ENCODE measurements at places on chromosomes 1 and 21.

DNA sequence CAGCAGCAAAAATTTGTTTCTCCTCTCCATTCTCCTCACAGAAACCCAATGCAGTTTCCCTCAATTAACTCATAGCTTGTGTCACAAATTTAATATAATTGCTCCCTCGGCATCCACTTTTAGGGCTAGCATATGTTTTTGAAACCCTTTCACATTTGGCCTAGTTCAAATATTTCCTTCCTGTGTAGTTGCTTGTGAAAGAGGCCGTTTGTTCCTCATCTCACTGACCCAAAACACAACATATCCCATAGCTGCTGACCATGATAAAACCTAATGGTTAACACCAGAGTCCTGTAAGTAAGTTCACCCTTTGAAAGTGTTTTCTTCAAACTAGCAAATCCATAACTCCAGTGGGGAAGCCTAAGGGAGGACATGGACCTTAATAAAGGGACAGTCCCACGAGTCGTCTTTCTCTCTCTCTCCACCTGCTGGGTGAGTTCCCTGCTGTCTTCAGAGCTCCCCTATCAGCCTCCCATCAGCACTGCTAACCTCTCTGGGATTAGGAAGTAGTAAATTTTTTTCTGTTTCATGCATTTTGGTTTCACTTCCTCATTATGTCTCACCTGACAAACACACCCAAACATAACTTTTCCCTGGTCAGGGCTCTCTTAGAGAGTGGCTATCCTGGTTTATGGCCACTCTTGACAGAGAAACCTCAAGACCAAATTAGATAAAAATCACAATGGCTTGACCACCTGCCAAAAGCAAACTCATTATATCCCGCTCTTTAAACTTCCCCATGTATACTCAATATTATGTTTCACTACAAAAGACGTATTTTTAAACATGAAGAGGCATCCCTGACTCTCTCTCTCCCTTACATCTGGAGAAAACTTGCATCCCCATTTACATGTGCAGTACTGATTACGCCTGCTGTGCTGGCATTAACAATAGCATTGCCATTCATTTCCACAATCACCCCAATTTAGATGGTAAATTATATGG lies 177.7 kb upstream of the HP1BP3 start:
- DNase-seq = no peak

DNA sequence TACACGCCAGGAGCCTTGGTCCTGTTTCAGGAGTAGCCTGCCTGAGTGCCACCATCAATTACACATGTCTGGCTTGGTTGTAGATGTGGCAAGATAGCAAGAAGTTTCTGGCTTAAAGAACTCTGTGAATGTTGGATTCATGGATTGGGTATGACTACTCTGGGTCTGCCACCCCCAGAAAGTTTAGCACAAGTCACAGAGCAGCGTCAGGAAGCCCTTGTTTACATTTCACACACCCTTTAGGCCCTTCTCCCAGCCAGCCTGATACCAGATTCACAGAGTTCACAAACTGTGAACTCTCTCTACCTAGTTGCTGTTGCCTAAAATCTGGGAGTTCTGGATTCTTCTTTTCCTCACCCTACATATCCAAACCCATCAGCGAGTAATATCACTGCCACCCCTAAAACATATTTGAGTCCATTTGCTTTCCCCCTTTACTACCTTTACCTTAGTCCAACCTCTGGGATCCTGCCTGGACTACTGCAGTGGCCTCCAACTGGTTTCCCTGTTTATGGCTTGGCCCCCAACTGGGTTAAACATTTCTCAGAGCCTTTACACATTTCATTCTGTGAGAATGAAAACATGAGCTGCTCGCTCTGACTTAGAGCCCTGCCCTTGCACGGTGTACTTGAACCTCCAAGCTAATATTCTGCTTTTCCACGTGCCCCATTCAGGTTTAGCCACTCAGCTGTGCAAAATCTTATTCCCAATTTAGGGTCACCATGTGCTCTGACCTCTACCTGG lies 4.1 kb upstream of the CCDC24 start:
- no peak for DNase-seq

DNA sequence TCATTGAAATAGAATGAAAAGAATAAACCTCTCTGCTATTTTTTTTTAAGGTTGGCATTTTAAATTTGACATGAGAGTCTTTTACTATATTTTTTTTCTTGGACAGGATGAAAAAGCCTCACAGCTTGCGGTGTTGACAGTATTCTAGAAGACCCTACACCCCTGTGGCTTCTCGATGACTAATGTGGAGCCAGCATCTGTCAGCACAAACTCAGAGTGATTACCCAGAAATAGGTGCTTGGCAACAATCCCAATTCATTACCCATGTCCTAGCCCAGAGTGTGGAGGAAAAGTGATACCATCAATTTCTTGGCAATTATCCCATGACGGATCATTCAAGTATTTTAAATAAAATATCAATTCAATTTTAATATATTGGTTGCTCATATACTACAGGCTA lies 186.8 kb upstream of the MAP1LC3C start:
- no peak for DNase-seq

DNA sequence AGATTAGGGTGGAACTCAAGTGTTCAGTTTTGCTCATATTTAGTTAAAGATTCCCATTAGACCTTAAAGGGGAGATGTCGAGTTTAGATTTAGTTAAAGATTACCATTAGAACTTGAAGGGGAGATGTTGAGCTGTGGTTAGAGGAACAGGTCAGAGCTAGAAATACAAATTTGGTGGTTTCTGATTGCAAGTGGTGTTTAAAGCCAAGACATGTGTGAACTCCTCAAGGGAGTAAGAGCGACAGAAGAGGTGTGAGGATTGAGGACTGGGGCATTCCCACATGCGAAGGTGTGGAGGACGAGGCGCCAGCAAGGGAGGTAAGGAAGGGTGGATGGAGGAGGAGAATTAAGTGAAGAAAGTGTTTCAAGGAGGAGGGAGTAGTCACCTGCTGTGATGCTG lies 168.6 kb downstream of the IER5 start:
- DNase-seq = no peak

GRCh38 chr1:4133297-4133938 lies 233.3 kb upstream of the C1orf174 start:
- no peak for DNase-seq

GRCh38 chr21:44897326-44898010 lies 23.2 kb downstream of the ITGB2 start:
- DNase-seq = no peak

GRCh38 chr1:211335522-211336157 lies 9.0 kb downstream of the TRAF5 start:
- no peak for DNase-seq

GRCh38 chr1:160879056-160879455 lies 5.9 kb downstream of the ITLN1 start:
- DNase-seq = no peak

DNA sequence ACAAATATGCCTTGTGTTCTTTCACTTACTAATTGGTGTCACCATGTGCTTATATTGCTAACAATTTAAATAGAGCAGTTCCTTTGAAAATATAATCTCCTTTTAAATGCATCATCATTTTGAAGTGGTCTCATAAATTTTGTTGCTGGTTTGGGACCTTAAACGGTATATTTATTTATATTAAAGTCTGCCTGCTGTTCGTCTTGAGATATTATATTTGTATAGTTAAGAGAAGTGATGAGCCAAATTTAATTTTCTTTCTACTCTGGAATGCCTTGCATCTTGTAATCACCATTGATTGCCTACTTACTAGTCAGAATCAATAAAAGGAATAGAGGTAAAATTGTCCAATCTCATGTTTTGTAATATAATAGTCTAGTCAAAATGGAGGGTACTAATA lies 91.6 kb downstream of the NTNG1 start:
- no peak for DNase-seq

DNA sequence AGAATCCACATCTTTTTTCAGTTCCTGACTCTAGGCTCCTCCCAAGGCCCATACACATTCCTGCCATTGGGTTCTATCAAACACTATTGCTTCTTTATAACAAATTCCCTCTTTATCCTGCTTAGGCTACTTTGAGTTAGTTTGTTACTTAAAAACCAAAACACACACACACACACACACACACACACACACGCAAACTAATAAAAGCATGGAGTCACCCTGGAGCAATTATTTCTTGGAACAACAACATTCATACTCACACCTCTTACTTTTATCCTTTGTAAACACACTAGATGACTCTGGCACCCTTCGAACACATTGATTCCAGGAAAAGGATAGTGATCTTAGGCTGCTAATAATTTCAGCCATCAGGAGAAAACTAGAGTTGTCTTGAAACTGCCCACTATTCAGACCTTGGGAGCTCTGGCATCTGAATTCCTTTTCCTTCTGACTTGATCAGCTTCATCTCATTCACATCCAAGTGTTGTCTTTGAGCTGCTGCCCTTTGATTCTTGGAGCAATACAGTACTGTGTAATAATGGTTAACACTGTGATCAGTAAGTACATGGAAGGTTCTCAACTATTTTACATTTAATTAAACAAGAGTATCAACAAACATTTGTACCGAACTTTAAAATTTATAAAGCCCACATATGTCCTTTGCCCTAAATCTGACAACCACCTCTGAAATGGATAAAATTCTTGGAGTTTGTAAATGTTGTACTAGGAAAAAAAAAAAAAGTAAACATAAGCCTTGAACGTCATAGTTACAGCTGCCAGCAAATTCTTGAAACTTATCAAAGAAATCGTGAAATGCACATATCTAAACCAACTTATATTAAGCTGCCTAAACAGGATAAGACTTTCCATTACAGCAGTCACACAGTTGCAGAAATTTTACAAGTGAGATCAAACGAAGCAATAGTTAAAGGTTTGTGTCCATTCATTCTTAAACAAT lies 2.8 kb upstream of the SEC22B start:
- no peak for DNase-seq

DNA sequence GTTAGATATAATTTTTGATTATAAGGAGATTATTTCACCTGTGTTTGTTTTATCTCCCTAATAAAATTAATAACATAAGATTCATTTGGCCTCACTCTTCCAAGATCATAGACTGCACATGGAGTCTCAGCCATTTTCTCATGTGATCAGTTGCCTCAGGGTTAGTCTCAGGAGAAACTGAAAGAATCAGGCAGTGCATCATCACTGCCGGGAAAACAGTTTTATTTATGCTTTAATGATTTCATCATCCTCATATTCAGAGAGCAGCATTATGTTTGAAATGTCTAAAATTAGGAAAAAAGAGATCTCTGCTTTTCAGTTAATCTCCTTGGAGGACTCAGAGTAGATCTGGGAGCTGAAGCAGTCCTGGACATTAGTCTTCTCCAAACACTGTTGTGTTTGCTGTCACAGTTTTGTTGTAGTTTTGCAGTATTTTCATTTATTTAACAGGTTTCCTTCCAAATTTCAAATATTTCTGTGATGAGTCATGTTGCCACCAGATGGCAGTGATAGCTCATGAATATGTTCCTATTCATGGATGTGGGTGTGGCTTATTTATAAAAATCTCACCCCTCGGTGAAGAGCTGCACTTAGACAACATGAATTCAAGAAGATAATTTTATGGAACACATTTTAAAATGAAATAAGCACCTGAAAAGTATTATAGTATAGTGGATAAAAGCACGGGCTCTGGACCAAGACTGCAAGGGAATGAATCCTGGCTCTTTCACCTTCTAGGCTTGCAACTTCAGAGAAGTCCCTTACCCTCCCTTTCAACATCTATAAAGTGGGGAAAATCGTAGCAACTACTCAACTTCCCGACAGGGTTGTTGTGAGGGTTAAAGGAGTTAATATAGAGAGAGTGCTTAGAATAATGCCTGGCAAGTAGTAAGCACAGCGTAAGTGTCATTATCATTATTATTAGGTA lies 31.2 kb downstream of the CHD1L start:
- DNase-seq = no peak

GRCh38 chr1:65952696-65953095 lies 160.0 kb downstream of the PDE4B start:
- DNase-seq = no peak

GRCh38 chr1:186286615-186287315 lies 88.3 kb downstream of the TPR start:
- DNase-seq = no peak

GRCh38 chr1:187032982-187033692 lies 204.4 kb downstream of the PLA2G4A start:
- DNase-seq = no peak

- peak; percentile 20 for DNase-seq
These were observed 205.0 kb downstream of the TOMM20 start for GRCh38 chr1:234923626-234924025.

GRCh38 chr1:170498876-170499275 lies 33.1 kb upstream of the GORAB start:
- no peak for DNase-seq

DNA sequence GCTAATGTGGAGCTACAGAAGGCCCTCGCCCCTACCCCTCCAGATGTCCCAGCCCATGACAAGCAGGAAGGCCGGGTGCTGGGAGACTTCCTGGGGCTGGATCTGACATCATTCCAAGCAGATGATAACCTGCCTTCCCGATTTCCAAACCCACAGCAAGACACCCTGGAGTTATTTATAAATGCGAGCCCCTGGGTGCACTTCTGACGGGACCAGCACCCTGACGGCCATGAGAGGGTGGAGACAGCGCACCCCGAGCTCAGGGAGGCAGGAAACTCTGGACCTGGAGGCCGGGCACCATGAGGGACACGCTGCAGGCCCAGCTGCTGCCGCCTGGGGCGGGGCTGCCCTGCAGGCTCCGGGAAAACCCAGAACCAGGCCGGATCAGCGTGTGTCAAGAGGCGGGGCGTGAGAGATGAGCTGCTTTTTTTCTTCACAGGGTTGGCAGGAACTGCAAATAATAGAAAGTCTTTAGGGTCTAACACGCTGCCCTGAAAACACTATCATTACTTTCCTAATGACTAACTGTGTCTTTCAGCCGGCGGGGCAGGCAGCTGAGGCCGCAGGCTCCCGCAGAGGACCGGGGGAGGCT lies 2.5 kb upstream of the PCBP3 start:
- DNase-seq = no peak

DNA sequence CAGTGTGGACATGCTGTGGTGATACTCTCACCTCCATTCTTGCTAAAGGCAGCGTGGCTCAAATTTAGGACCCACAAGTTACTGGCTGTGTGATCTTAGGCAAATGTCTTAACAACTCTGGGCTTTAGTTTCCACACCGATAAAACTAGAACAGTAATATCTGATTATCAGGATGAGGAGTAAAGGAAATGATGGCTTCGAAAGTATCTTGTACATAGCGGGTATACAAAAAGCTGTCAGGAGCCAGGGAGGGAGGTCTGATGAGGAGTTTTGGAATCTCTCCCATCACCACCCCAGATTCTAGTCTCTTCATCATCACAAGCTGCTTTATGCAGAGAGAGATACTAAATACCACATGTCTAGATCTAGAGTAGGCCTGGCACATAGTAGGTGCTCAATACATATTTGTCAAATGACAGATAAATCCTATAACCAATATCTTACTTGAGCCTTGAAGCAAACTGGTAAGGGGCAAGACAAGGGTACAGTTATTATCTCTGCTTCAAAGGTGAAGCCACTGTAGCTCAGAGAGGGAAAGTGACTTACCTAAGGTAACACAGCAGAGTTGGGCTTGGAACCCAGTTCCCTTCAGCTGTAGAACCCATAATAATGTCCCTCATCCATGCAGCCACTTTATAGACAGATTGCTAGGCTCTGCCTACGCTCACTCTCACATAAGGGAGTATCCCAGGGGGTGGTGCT lies 9.5 kb upstream of the FGR start:
- no peak for DNase-seq

GRCh38 chr1:78622548-78622947 lies 2.3 kb downstream of the IFI44L start:
- DNase-seq = no peak
